Vagina (tissue), 2 donors: ENCODE measurements at places on chromosomes 7 and 10. TPM values are rescaled to one million over a fixed set of nuclear protein-coding genes. Genes with fewer than 3 reads are reported as not detected.

DNA sequence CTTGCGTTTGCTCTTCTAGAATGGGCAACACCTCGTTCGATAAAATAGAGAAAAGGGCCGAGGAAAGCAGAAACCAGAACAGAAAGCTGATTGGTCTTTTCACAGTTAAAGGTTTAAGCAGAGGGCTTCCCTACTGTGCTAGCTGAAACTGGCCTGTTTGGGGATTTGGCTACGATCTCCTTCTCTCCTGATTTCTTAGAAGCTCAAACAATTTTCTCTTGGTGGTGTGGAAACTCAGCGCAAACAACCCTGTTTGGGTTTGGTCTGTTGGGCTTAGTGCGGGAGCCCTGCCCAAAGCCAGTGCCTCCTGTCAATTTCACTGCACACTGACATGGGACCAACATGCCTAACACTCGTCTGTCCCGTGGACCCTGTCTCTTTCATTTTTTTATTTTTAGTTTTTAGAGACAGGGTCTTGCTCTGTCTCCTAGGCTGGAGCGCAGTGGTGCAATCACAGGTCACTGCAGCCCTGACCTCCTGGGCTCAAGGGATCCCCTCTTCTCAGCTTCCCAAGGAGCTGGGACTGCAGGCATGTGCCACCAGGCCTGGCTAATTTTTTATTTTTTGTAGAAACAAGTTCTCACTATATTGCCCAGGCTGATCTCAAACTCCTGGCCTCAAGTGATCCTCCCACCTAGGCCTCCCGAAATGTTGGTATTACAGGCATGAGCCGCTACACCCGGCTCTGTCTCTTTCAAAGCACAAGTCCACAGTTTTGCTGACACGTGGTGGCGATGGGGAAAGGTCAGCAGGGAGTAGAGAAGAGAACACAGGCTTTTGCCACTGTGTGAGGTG, 16.5 kb upstream of the BNIP3 start:
- DNase-seq, result no peak
- peaks cover 25% of the 10 kb centered on the region for H3K4me1 ChIP-seq
- H3K27me3 ChIP-seq, result no peaks in the 10 kb centered on the region

- DNase-seq, result no peak
- H3K4me3 ChIP-seq, result no peak overlapping the region
- H3K27ac ChIP-seq, result no peak overlapping the region
- H3K27me3 ChIP-seq, result no peaks in the 10 kb centered on the region
- peaks cover 69% of the 10 kb centered on the region for H3K4me1 ChIP-seq
These were observed 25.6 kb downstream of the CACUL1 start for GRCh38 chr10:118729200-118729599.

- DNase-seq, result no peak
- H3K27me3 ChIP-seq, result no peaks in the 10 kb centered on the region
- H3K36me3 ChIP-seq, result no peaks in the 10 kb centered on the region
- no peak overlapping the region for H3K27ac ChIP-seq
These were observed 203.0 kb upstream of the MEOX2 start for GRCh38 chr7:15889507-15889906.

GRCh38 chr7:40979296-40979695, 723.6 kb downstream of the INHBA start:
- H3K36me3 ChIP-seq, result no peaks in the 10 kb centered on the region
- no peak overlapping the region for H3K4me3 ChIP-seq
- DNase-seq, result no peak
- H3K27me3 ChIP-seq, result no peaks in the 10 kb centered on the region
- no peak overlapping the region for H3K27ac ChIP-seq

GRCh38 chr7:91240376-91240941, 23.8 kb upstream of the FZD1 start:
- no peaks in the 10 kb centered on the region for H3K36me3 ChIP-seq
- DNase-seq, result no peak
- H3K4me1 ChIP-seq, result peaks cover 30% of the 10 kb centered on the region
- H3K27ac ChIP-seq, result peak overlapping the region; percentile 40

DNA sequence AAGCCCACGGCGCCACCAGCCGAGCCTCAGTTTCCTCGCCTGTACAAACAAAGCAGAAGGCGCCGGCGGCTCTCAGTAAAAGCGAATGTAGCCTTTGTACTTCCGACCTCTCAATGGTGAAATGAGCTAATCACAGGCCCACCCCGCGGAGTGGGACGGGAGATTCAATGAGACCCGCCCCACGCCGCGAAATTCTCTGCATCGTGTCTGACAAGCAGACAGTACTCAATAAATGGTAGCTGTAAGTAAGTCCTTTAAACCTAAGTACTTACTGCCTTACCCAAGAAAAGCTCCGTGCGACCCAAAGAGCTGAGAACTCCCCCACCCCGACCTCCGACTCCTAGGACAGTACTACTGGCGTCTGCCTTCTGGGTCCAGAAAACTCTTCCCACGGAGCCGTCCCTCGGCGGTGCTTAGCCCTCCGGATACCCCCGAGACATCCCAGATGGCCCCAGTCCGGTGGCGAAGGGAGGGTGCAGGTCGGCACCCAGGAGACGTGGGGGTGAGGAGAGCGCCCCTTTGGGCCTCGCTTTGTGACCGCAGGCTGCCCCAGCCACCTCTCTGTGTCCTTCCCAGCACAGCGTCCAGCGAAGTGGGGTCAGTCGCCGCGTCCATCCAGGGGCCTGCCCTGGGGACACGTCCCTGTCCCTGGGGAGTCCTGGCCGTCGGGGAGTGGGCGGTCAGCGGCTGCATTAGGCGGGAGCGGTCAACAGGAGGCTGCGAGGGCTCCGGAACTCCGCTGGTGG, 972 bp upstream of the CXCL12 start:
- DNase-seq, result peak; percentile 87
- peak overlapping the region; percentile 79 for H3K27ac ChIP-seq
- H3K4me3 ChIP-seq, result peak overlapping the region; percentile 86
- peaks cover 34% of the 10 kb centered on the region for H3K4me1 ChIP-seq

GRCh38 chr10:115949282-115949844, 323.6 kb downstream of the GFRA1 start:
- H3K27me3 ChIP-seq, result no peaks in the 10 kb centered on the region
- H3K27ac ChIP-seq, result no peak overlapping the region
- no peak for DNase-seq
- no peaks in the 10 kb centered on the region for H3K36me3 ChIP-seq
- no peaks in the 10 kb centered on the region for H3K4me1 ChIP-seq

- peaks cover 7% of the 10 kb centered on the region for H3K4me1 ChIP-seq
- H3K4me3 ChIP-seq, result no peak overlapping the region
- no peaks in the 10 kb centered on the region for H3K27me3 ChIP-seq
- no peak overlapping the region for H3K27ac ChIP-seq
These were observed 4.2 kb downstream of the SUGCT start for GRCh38 chr7:40138973-40139372.

GRCh38 chr7:44189993-44190872, 994 bp upstream of the GCK start:
- H3K27ac ChIP-seq, result no peak overlapping the region
- H3K36me3 ChIP-seq, result no peaks in the 10 kb centered on the region
- no peak overlapping the region for H3K4me3 ChIP-seq
- no peak for DNase-seq
- no peaks in the 10 kb centered on the region for H3K27me3 ChIP-seq

- H3K4me3 ChIP-seq, result no peak overlapping the region
- no peak for DNase-seq
- no peak overlapping the region for H3K27ac ChIP-seq
- H3K27me3 ChIP-seq, result no peaks in the 10 kb centered on the region
These were observed 63.1 kb upstream of the ANKRD1 start for GRCh38 chr10:90983914-90984549.

DNA sequence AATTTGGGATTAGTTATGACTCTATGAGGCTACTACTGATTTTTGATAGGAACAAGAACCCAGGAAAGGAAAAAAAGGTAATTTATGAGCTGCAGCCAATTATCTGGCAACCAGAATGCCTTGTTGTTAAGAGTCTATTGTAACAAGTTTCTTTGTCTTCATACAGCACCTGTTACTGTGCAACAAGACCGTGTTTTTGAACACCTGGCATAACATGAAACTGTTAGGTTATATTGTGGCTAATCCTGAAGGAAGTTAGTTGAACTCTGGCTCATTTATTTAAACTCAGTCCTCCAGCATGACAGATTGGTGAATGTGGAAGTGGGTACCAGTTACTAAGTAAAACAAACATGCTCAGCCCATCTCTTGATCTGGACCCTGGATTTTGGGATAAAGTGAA, 33.0 kb downstream of the RALA start:
- H3K4me1 ChIP-seq, result peaks cover 4% of the 10 kb centered on the region
- H3K27me3 ChIP-seq, result no peaks in the 10 kb centered on the region

DNA sequence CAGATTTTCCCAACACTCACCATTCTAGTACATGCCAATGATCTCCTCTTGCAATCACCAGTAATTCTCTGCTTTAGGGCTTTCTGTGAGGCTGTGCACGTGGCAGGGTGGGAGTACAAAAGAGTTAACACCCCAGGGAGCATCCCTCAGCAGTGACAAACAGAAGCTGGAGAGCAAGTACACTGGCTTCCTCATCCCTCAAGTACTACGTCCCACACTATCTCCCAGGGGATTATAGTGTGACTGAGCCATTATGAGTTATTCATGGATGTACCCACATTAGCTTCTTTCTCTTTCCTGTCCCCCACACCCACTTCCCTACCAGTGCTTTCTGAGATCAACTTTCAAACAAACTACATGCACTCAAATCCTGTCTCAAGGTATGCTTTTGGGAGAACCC, 1216.5 kb upstream of the AUTS2 start:
- DNase-seq, result no peak
- no peak overlapping the region for H3K4me3 ChIP-seq
- H3K27ac ChIP-seq, result no peak overlapping the region
- H3K27me3 ChIP-seq, result no peaks in the 10 kb centered on the region
- no peaks in the 10 kb centered on the region for H3K4me1 ChIP-seq

GRCh38 chr7:143360788-143361551, 1.5 kb downstream of the FAM131B start:
- H3K36me3 ChIP-seq, result no peaks in the 10 kb centered on the region
- peaks cover 11% of the 10 kb centered on the region for H3K4me1 ChIP-seq
- H3K27me3 ChIP-seq, result no peaks in the 10 kb centered on the region
- no peak overlapping the region for H3K27ac ChIP-seq
- no peak for DNase-seq

DNA sequence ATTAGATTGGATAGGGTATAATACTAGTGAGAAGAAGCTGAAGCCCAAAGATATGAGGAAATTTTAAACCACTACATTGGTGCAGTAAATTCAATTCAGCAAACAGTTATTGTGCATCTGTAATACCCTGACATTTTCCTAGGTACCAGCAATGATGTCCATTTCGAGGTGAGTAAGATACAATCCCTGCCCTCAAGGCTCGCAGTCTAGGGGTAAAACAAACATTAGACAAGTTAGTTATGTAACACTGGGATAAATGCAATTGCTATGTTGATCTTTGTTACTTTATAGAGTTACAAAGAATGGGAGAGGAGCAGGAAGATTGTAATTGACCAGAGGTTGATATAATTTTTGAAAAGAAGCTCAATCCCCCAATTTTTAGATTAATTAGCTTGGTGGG, 168.1 kb downstream of the PRKG1 start:
- no peak for DNase-seq
- H3K27me3 ChIP-seq, result no peaks in the 10 kb centered on the region
- H3K36me3 ChIP-seq, result no peaks in the 10 kb centered on the region
- peaks cover 19% of the 10 kb centered on the region for H3K4me1 ChIP-seq
- no peak overlapping the region for H3K27ac ChIP-seq
- no peak overlapping the region for H3K4me3 ChIP-seq

- no peak overlapping the region for H3K27ac ChIP-seq
- H3K4me1 ChIP-seq, result peaks cover 5% of the 10 kb centered on the region
- H3K4me3 ChIP-seq, result no peak overlapping the region
- DNase-seq, result no peak
- H3K27me3 ChIP-seq, result no peaks in the 10 kb centered on the region
- H3K36me3 ChIP-seq, result no peaks in the 10 kb centered on the region
These were observed 190.5 kb upstream of the PPP1R3A start for GRCh38 chr7:114109304-114109703.

ANXA8 gene
- total RNA-seq, result 135 TPM

PIK3AP1 gene
- total RNA-seq, result 5.9 TPM

CHCHD1 gene
- total RNA-seq, result 19.6 TPM

DPYSL4 gene
- total RNA-seq, result 0.49 TPM

FRG2B gene
- not detected for total RNA-seq

CEP55 gene
- 3.2 TPM for total RNA-seq

LIPJ gene
- total RNA-seq, result not detected

PON1 gene
- total RNA-seq, result not detected
